GM18507 (cell line): ENCODE measurements at places on chromosomes 12 and 14.

GRCh38 chr12:53737093-53737808 is 10.0 kb upstream of the CALCOCO1 start:
- no peak for DNase-seq

GRCh38 chr14:104335176-104335575 is 196.8 kb downstream of the KIF26A start:
- DNase-seq: no peak

DNA sequence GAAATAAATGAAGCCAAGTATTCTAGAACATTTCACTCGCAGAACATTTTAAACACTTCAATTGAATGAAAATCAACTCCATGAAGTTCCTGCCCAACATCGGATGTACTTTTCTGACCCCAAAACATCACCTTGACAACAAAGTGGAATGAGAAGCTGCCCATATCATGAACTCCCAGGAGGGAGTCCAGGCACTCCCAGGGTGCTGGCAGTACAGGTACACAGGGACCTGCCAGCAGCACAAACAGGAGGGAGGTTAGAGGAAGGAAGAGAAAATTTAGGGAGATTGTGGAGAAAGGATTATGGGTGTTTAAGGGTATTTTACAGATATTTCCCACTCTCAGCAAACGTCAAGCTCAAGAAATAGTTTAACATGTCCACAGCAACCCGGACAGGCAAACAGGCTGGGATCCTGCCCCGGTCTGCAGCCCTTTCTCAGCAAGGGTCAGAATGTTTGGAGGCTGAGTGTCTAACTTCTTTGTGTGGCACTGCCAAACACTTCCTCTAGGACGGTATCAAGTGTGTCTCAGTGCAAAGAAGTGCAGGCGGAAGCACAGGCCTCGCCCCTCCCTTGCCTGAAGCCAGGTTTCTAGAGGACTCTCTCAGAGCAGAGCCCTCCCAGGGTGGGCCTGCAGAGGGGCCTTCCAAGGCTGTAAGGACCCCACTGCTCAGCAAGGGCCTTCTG is 72.2 kb downstream of the SETD3 start:
- DNase-seq: no peak

- DNase-seq: no peak
Observed at GRCh38 chr12:17579205-17580026, 510.6 kb downstream of the RERGL start.
